ENCODE measurements at places on chromosomes 12 and 14.

DNA sequence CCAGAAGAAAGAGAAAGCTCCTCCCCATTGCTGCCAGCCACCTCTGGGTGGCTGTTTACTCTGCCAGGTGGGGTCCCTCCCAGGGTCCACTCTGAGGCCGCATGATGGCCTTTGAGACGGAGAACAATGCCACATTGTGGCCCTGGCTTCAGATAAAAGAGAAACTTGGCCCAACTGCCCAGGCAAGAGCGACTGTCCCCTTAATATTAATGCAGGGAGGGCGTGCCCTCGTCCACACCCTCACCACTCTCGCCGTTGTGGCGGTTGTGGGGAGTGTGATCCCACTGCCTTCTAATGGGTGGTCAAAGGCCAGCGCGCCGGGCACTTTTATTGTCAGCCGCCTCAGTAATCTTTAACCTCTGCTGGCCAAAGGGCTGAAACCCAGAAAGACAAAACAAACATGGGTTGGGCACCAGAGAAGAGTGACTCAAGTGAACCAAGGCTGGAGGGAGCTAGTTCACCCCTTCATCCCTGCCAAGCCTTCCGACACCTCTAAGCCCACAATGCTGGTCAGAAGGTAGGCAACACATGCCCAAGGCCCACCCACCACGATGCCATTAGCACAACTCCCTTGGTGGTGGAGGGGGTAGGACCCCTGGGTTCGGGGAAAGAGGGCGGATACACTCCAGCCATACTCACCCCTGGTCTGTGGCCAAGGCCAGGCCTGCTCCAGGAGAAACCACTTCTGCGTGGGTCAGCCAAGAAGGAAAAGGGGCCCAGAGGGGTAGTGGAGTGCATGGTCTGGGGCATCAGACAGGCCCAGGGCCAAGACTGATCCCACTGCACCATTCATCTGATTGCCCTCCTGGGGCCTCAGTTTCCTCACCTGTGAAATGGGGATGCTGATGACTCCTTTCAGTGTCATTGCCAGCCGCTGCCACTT, 44.5 kb upstream of the BCL11B start:
- DNase-seq, result no peak

DNA sequence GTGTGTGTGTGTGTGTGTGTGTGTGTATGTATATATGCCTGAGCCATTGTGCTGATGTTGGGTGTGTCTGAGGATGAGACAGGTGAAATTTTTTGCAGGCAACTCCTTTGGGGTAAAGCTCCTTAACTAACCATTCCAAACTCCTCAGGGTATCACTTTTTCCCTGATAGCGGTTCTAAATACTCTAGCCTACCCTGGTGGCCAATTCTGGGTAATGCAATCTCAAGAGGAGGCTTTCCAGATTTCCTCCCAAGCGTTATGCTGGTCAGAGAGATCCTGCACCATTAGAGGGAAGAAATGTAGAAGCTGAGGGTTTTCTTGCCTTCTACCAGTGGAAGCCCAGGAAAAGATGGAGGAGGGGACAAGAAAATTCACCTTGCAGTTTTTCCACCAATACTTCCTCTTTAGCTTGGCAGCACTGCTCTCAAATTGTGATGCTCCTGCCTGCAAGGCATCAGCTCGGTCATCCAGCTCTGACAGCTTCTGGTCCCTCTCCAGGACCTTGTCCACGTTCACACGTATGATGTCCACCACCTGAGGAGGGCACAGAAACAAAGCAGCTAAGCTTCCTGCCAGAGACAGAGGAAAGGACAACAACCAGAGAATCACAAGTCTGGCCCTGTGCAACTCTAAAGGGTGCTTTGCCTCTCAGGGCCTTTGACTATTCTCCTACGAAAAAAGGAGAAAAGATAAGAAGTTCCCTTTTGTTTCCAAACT, 4.9 kb downstream of the VAMP1 start:
- DNase-seq, result peak; percentile 32

DNA sequence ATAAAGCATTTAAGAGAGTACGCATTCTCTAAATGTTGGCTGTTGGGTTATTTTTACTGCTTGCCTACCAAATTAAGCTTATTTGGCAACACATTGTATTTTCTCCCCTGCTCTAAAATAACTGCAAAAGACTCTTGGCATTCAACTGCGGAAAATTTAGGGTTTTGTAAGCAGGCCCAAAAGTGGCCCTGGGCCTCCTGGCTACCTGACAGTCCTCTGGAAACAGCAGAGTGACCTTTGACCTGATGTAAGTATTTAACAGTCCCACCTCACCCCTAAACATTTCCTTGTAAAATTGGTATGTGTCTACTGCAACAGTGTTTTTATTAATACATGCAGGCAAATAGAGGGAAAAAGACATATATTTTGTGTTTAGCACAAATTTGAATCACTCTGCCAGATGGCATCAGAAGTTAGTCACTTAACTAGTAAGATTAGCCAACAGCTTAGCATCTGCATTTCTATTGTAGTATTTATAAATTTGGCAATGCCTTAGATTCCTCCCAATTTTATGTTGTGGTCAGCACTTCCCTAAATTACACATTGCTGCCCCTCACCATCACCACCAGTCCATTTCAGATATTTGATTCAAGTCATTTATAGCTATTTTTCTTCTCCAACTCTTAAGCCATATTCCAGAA, 11.2 kb downstream of the LLPH start:
- DNase-seq, result no peak

- DNase-seq, result no peak
Observed at GRCh38 chr12:50058743-50059312, 1.4 kb downstream of the ASIC1 start.

DNA sequence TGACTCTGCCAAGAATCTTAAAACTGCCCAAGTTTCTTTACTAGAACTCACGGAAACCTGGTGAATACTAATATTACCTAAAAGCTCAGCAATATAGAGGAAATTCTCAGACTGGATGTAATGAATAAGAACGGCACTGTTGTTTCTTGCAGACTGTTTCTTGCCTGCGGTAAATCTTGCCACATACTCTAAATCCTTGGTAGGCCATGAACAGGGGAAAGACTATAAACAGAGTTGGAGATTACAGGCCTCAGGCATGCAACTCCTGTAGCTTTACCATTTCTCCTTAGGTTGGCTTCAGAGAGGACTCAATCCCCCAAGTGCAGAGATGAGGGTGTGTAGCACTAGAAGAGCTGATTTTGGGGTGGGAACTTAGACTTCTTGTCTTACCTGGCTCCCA, 1.1 kb downstream of the ALDH6A1 start:
- no peak for DNase-seq

GRCh38 chr14:67526676-67527459, 6.2 kb upstream of the PLEKHH1 start:
- DNase-seq, result no peak

DNA sequence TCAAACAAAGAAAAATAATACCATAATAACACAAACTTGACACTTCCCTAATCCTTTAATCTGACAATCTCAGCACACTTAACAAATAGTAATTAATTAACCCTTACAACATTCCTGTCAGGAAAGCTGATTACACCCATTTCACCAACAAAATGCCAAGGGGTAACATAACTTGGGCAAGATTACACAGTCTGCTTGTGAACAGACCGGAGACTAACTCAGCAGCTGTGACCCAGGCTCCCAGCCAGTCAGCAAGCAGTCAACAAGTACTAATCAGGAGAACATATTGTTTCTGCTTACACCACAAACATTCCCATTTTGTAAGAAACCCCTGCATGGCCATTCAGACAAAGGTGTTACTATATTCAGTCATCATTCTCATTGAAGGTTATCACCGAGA, 592.5 kb upstream of the FLRT2 start:
- DNase-seq, result no peak

GRCh38 chr14:32075672-32076277, 1.3 kb upstream of the ARHGAP5 start:
- no peak for DNase-seq

DNA sequence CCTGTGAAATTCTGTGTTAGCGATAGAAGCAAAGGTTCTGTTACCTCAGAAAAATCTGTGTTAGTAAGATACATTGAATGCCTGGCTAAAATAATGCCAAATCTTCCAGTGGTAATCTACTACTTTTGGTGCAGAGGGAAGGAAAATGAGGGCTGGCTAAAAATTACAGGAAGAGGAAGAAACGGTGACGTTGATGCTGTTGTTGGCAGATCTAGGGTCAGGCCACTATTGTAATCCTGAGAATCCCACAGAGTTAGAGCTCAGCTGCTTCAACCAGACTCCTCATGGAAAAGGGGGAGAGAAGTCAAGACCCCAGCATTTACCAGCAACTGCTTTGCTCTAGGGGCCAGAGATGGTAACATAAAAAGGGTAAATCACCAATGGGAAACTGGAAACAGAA, 145.1 kb downstream of the PPM1H start:
- no peak for DNase-seq

GRCh38 chr14:95123891-95124579, 33.3 kb downstream of the DICER1 start:
- no peak for DNase-seq

DNA sequence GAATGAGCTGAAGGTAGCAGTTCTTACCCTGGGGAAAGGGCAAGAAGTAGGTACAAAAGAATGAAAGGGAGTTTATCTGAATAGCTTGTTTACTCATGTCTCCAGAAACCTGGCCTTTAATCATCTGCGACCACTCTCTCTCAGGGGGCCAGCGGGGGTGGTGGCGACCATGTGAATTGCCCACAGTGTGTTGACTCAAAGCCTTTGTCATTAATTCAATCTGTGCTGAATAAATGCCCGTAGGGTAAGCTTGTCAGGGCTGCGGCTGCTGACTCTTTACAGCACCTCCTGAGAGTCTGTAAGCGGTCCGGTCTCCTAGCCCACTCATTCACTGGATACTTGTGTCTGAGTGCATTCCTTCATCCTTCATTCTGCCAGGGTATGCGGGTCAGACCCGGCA, 874.4 kb downstream of the SLC6A15 start:
- no peak for DNase-seq

GRCh38 chr14:101183376-101184103, 280.0 kb upstream of the RTL1 start:
- DNase-seq, result no peak

All from central memory CD8-positive, alpha-beta T cell (primary cell).